ENCODE measurements at places on chromosomes 2 and 18. TPM values are rescaled to one million over a fixed set of nuclear protein-coding genes. Genes with fewer than 3 reads are reported as not detected.

DNA sequence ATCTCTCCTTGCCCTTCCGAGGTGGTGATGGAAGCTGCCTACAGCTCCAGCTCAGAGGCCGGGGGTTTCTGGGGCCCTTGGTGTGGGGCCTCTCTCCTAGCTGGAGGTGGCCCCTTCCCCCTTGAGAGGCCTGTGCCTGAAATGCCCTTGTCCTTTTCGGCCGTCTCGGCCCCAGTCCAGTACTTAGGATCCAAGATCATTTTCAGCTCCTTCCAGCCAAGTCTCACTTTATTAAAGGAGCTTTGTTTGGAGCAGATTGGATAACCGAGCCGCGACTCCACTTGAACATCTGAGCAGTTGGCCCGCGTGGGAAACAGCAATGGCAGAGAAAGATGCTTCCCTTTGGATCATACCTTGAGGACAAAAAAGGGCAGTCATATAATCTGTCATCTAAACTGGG lies 125.0 kb downstream of the NEDD4L start:
- peak; percentile 76 for DNase-seq

GRCh38 chr2:7913974-7914373 lies 767.9 kb upstream of the ID2 start:
- DNase-seq: no peak

DNA sequence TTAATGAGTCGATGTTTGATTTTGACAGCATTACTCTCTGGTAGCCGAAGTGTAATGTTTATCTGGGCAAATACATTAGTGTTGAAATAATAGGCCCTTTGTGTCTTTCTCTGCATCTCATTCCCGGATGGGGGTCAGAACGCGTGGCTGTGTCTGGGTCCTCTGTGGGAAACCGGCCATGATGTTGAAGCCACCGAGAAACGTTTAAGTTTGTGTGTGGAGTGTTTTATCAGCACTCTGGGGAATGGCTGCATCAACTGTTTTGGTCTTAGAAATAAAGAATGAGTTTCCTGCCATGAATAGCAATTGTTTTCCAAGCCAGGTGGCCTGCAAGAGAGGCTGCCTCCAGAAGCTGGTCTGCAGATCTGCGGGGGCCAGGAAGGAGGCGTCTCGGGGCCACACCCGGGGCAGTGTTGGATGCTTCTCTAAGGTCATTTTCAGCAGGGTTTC lies 69.7 kb downstream of the RNF144A start:
- DNase-seq: no peak

DNA sequence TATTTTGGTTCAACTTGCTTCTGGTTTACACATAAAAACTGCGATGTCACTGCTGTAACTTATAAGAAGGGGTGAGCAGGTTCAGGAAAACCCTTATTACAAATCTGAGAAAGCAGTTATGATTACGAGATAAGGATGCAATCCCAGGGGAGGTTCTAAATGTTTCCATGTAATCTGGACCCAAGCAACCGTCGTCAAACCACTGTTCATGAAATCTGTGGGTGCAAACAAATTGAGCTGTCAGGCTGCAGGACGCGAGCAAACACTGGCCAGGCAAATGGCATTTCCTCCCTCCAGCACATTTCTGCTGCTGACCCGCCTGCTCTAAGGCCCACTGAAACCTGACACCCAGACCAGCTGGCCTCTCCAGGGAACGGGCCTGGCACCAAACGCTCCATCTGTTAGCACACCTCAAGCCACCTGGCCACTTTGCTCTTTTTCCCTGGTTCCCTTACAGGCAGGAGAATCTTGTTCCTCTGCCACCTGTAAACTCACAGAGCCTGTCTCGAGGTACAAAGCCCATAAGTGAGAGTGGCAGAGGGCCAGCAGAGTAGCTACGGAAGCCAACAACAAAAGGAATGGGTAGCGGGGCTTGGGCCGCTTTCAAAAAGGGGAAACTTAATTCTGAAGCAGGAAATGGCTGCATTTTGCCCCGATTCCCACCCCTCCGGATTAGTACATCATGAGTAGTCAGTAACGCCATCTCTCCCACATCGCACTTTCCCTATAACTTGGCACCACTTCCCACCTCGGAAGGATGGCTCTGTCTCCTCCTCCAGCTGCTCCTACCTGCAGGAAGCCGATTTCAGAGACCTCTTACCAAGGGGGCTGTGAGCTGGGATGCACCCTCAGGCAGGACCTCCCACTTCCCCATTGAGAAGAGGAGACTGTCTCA lies 26.5 kb downstream of the CRACDL start:
- DNase-seq: peak; percentile 80

DNA sequence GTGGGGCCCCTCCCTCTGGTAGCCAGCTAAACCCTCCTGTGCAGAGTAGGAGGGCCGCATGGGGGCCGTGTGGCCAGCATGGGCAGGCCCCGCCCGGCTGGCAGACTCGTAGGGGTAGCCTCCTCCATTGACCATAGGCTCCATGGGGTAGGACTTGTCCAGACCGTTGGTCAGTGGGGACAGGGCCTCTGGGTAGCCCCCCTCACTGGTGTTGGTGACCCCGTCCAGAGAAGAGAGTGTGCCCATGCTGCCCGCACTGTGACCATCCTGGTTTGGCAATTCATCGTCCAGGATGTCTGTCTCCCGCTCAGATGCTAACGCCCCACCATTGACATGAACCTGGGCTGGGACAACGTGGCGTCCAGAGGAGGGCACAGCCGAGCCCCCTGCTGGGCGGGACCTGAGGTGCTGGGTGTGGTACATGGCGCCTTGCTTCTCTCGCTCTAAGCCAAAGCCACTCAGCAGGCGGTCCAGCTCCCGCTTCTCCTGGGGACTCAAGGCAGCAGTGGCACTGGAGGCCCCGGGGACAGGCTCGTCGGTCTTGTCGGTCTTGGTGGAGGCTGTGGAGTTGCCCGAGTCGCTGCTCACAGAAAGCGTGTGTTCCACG lies 154.3 kb downstream of the TNS1 start:
- no peak for DNase-seq

GRCh38 chr2:196990092-196990491 lies 63.6 kb upstream of the PGAP1 start:
- DNase-seq: no peak

DNA sequence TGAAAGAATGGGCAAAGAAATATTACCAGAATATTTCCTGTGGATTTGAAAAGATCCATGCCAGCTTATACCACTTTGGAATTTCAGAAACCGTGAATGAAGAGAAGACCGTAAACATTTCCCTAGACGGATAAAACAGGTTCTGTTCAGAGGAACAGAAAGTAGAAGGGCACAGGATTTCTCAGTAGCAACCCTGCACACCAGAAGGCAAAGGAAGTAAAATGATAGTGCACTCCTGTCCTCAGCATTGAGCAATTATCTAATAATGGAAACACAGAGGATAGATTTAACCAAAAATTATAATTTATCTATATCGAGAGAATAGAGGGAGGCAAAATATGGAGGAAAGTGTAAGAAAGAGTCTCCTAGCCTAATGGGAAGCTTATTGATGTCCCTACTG lies 87.0 kb upstream of the ITGA6 start:
- no peak for DNase-seq

DNA sequence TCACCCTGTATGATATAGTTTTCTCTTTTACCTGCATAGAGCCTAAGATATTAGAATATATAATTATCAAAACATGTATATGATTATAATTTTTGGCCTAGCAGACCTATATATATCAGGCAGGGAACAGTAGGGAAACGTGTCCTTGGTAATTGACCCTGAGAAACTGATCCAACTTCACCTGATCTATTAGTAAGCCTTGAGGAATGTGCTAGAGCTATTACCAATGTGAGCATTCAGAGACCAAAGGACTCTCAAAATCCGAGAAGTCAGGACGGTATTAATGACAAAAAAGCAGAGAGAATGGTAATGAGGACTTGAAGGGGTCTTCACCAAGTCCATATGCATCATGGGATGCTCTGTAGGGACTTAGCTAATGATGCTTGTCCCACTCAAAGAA lies 571.9 kb downstream of the CPS1 start:
- DNase-seq: no peak

DNA sequence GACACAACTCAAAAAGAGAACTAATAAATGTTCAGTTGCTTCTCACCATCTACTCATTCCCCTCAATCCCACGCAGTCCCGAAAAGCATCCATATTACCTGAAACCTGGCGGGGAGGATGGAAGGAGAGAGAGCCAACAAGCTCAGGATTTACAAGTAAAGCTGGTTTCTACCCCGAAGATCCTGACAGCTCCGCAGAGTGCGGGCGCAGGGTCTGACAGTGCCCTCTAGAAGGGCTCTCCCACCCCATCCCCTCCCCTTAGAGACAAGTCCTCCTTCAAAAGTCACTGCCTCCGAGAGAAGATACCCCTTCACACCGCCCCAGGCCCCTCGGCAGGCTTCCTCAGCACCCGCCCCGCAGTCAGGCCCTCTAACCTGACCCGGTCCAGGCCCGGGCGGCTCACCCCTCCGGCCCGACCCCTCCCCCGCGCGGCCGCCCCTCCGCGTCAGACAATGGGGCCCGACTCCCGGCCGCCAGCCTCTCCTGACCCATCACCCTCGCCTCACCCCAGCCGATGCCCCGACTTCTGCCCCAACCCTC lies 550 bp downstream of the RAB1A start:
- DNase-seq: peak; percentile 86

GRCh38 chr18:45357686-45358470 lies 257.4 kb upstream of the SLC14A2 start:
- DNase-seq: no peak

DNA sequence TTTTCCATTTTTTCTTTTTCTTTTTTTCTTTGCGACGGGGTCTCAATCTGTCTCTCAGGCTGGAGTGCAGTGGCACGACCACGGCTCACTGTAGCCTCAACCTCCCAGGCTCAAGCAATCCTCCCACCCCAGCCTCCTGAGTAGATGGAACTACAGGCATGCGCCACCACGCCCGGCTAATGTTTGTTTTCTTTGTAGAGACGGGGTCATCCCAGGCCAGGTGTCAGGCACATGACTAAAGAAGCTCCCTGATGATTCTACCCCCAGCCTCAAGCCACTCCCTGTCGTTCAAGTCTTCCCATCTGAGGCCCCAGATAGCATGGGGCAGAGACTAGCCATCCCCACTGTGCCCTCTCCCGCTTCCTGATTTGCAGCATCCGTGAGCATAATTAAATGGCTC lies 9.8 kb upstream of the FZD5 start:
- no peak for DNase-seq

- DNase-seq: no peak
Measured at GRCh38 chr2:558879-559278, 118.3 kb downstream of the TMEM18 start.

- no peak for DNase-seq
Measured at GRCh38 chr2:159716857-159717256, 4.6 kb downstream of the MARCHF7 start.

GRCh38 chr2:36549165-36549574 lies 48.8 kb downstream of the FEZ2 start:
- no peak for DNase-seq

DNA sequence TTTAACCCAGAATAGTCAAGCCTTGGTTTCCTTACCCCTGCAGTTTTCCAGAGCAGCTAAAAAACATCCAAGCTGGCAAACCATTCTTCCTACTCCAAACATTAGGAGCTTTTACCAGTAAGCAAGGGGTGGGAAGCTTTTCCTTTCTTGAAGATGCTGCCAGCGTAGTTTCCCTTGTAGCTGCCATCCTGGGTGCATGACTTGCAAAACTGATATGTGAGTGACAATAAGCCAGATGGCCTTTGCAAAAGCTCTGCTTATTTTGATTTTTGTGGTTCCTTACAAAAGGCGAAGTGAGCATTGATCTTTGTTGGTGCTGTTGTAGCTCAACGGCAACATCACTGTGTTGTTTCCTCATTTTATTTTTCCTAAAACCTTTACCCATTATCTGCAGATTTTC lies 138.8 kb downstream of the WDSUB1 start:
- no peak for DNase-seq

DNA sequence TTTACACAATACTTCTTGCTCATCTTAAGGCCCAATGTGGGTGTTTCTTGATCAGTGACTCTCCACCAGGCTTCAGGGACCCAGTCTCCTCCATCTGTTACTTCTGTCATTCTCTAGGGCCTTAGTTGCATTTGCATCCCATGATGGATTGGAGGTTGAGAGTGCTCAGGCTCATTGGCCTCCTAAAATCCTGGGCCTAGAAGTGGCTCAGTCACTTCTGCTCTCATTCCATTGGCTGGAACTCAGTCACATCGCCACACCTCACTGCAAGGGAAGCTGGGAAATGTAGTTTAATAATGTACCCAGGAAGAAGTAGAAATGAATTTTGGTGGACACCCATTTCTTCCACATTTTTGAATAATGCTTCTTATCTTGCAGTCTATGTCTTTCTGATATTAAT lies 223.5 kb downstream of the HRH4 start:
- no peak for DNase-seq

DNA sequence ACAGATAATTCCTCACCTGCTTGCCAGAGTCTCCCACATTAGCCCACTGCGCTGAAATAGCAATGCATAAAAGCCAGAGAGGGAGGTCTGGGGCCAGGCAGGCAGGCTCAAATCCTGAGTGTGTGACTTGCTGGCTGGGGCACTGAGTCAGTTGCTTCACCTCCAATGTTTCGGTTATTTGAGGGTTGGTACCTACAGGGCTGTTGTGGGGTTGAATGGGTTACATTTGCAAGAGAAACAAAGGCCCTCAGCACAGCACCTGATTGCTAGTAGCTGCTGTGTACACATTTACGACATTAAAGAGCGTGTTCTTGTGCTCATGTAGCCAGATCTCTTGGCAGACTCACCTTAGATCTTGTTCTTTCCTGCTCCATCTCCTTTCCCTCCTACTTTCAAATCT lies 34.1 kb upstream of the FAM110C start:
- no peak for DNase-seq

Gene CAPN14
- 0.24 TPM for total RNA-seq

Gene NT5DC4
- total RNA-seq: not detected

Gene ANKRD23
- 4.4 TPM for total RNA-seq

Gene CNNM3
- total RNA-seq: 22.4 TPM

Gene CTAGE1
- total RNA-seq: not detected
